Left renal pelvis (tissue), 4 donors: ENCODE measurements at places on chromosomes 7 and 10.

- no peak for DNase-seq
Measured at GRCh38 chr10:123884907-123885381, 6.7 kb downstream of the CPXM2 start.

DNA sequence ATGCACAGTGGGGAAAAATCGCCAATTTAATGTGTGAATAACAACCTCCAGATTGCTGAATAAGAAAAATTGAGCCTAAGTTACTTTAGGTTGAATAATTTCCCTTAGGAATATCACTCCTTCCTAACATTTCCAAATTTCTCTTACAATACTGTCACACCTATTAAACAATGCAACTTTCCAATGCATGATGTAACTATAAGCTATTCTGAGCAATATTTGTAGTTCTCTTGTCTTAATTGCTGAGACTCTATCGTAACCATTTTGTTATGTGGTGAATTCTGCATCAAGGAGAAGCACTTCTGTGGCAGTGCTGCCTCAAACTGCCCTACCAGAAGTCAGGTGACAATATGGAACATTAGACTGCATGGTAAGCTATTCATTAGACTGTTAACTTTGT is 386.7 kb upstream of the LRRN3 start:
- no peak for DNase-seq

GRCh38 chr10:104308439-104308903 is 29.8 kb downstream of the ITPRIP start:
- DNase-seq = no peak

DNA sequence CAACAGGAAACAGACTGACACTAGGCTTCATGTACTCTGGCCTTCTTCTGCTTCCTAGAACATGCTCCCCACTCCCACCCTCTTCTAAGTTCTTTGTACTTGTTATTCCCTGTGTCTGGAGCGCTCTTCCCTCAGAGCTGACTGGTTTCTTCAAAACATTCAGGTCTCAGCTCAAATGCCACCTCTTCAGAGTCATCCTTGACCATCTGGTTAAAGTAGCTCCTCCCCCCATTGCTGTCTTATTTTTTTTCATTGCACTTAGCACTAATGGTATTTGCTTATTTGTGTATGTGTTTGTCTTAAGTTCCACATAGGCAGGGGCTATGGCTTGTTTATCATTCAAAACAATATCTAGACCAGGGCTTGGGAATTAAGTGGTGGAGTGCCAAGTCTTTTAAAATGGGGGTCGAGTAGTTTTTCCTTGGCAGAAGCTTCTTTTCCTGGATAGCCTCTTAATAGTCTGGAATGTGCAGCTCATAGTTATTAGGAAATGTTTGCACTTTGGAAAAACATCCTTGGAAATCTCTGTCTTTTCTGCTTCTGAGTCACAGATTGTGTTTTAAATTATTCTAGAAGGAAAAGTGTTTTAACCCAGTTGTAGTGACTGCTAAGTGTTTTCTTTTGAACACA is 60.0 kb downstream of the RALA start:
- no peak for DNase-seq
